Activated CD8-positive, alpha-beta memory T cell treated with anti-CD3 and anti-CD28 coated beads for 1 hour (primary cell): ENCODE measurements at places on chromosomes 4 and X.

DNA sequence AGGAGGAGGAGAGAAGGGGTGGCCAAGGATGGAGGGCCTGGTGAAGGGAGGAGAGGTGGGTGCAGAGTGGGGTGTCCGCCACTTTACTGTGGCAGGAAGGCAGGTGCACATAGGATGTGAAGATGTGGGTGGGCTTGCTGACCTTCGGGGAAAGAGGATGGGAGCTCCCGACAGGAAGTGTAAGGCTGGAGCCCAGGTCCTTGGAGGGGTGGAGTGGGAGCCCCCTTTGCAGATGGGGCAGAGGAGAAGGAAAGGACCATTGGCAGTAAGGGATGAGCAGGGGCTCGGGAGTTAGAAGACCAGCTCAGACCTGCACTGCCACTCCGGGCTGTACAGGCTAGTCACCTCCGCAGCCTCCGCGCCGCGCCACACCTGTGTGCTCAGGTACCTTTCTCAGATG, 89.5 kb downstream of the EVC start:
- DNase-seq, result no peak

DNA sequence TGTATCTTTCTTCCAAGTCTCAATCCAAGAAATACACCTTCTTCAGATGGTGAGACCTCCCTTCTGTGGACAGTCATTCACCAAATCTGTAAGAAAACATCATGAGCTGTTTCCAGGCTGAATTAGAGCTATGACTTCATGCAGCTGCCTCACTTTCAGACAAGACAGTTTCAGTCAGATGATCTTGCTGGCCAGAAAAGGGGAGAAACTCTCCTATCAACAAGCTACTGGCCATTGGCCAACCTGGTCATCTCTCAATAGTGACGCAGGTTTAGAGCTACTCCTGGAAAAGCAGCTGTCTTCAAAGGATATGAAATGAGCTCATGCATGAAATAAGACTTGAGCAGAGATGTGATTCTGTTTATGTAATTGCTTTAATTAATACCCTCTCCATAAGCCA, 69.6 kb upstream of the NDP start:
- no peak for DNase-seq

- DNase-seq, result no peak
Measured at GRCh38 chr4:165199286-165199685, 8.1 kb upstream of the KLHL2 start.

GRCh38 chr4:86218746-86219473, 140.9 kb downstream of the MAPK10 start:
- no peak for DNase-seq

DNA sequence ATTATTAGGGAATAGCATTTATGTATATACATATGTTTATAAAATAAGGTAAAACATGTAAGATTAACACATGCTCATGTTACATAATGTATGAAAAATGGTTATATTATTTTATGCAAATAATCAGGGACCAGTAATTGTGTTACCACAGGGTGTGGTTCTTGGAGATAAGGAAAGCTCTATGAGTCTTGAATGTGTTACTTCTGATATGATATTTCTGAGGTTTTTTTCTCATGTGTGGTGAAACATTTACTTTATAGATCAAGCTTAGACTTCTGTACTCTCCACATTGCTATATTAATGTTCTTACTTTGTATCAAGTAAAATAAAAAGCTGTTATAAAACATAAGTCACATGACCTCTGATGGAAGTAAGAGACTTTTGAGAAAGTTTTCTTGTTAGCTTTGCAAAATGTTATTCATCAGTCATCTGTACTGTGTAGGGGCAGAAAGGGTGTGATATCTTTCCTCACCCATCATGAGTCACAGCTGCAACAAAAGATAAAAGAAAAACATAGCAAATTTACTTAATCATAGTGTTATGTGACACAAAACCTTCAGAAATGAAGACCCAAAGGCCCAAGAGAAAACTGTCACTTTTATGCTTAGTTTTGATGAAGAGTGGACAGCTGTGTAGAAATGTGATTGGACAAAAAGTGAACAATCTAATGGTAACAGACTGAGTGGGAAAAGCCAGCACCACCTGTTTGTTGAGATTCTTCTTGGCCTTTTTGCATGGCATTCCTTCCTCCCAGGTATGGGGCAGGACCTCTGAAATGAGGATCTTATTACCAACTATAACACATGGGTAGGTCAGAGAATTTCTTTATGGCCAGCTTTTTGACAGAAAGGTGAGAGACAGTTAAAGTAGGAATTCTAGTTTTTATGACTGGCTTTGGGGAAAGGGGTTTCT, 632.3 kb downstream of the PDHA2 start:
- DNase-seq, result no peak

GRCh38 chrX:40685362-40685918, 38.1 kb upstream of the CXorf38 start:
- no peak for DNase-seq

GRCh38 chr4:85728464-85728863, 253.5 kb downstream of the ARHGAP24 start:
- DNase-seq, result no peak

GRCh38 chr4:149296503-149296902, 519.1 kb downstream of the IQCM start:
- DNase-seq, result no peak

DNA sequence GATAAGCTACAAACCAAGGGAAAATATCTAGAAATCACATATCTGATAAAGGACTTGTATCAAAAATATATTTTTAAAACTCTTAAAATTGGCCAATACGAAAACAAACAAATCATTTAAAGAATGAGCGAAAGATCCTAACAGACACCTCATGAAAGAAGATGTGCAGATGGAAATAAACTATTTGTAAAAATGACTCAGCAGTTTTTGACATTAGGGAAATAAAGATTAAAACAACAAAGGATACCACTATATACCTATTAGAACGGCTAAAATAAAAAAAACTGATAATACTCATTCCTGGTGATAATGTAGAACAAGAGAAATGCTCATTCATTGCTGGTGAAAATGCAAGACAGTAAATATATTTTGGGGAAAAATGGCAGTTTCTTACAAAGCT, 506.4 kb downstream of the KLHL4 start:
- DNase-seq, result no peak

DNA sequence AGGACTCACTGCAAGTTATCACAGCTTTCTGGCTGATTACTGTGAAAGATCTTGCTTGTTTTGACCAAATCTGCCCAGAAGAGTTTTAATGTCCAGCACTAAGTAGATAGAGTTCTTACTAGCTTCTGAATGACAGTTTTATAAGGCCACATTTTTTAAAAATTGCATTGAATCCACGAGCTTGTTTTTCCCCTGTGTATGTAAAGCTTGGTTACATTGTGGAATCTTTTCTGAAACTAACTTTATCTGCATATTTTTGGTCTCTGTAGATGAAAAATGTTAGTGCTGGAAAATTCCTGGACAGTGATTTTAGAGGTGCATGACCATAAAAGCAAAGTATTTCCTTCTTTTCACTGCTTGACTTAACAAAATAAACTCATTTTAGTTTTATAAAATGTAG, 650.3 kb upstream of the FAM241A start:
- no peak for DNase-seq

DNA sequence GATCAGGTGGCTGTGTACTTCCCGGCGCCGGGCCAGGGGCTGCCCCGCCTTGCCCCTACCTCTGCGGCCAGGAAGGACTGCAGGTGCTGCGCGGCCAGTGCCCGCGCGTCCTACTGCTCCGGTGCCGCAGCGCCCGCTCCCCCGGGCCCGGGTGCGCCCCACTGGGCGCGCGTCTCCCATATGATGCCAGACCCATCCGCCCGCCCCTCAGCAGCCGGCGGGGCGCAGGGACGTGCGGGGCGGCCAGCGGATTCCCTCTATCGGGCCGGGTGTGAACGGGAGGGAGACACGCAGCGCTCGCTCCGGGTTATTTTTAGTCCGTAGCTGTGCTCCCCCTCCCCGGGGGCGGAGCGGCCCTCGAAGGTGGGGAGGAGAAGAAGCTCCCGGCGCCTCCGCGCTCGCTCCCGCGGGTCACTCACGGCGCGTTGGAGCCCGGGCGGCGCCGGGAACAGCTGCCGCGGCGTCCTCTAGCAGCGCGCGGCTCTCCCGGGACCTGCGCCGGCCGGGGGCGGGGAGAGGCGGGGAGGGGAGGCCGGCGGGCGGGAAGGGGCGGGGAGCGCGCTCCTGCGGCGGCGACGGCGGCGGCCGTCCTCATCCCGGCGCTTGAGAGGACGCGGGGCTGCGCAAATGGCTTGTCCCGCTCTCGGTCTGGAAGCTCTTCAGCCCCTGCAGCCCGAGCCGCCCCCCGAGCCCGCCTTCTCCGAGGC, 103.6 kb downstream of the UCHL1 start:
- DNase-seq, result no peak
